Stimulated activated CD4-positive, alpha-beta T cell treated with anti-CD3 and anti-CD28 coated beads, Interleukin-12 subunit alpha, Interleukin-12 subunit beta, amount 100 ng/mL, for 24 hours (primary cell): ENCODE measurements at places on chromosomes 1 and 21.

DNA sequence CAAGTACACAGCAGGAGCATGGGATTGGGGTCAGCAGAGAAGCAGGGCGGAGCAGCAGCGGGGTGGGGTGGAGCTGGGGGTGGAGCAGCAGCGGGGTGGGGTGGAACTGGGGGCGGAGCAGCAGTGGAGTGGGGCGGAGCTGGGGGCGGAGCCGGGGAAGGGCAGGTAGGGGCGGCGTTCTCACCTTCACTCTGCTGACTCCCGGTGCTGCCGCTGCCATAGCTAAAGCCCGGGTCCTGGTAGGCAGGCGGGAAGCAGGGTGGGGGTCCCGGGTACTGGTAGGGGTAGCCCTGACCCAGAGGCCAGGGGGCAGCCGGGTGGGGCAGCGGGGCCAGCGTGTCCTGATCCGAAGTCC, 6.7 kb downstream of the TAS1R3 start:
- DNase-seq, result no peak

DNA sequence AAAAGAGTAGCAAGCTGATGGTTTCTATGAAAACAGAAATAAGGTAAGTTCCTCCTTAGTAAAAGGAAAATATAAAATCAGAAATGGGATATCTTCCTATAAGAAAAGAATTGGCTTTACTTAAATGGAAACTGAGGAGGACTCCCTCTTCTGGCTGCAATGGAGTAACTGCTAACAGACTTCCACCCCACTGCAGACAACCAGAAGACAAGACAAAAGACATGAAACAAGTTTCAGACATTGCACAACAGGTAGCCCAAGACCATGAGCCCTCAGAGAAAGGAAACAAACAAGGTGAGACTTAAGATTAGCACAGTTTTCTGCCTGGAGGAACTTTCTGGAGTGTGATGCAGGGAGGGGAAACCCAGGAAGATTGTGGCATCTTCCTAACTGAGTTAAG, 17.0 kb upstream of the OLFML2B start:
- DNase-seq, result no peak

DNA sequence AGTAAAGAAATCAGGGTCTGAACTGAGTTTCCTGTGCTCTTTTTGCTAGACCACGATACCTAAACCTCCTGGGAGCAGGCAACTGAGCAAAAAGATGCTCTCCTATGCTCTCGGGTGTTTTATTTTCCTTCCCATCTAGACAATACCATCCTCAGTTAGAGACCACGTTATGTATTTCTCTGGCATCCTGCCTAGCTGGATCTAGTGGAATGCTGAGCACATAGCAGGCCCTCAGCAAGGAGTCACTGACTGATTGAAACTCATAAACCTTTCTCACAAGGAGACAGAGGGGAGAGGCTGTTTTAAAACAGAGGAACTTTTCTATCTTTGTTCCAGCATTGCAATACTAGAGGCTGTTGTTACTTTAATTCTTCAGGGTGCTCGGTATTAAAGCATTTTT, 168.0 kb downstream of the CYYR1 start:
- no peak for DNase-seq

GRCh38 chr1:20137604-20138003, 1.5 kb upstream of the PLA2G2F start:
- no peak for DNase-seq

DNA sequence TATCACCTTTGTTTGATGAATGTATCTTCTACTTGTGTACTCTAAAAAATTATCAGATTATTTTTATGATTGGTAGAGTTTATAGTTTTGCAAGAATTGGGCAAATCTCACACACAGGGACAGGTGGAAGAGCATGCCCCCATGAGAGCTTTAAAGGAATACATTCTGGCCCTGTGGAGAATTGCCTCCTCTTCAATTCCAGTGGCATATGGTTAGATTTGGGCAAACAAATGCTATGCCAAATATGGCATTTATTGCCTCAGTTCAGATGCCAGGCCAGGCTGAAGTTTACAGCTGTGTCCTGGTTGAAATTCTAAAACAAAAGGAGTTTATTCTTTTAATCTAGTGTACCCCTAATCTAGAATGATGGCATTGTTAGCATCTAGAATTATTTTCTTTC, 162.4 kb upstream of the CACYBP start:
- DNase-seq, result no peak

GRCh38 chr1:12505639-12506280, 112.2 kb downstream of the DHRS3 start:
- DNase-seq, result no peak

DNA sequence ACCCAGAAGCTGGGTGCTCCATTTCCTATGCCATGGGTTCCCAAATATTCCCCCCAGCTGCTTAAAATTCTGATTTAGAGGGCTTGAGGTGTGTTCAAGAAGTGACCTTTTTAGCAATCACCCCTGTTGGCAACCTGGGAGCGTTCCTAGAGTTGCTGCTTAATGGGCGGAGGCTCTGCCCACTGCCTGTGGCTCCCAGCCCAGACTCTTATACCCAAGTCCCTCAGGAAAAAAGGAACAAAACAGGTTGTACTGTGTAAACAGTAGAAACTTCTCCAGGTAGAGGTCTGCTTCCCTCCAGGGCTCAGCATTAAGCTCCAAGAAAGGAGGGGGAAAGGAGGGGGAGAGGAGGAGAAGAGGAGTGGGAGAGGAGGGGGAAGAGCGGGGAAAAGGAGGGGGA, 14.6 kb upstream of the TENT5C start:
- no peak for DNase-seq

GRCh38 chr1:227901239-227901905, 46.4 kb downstream of the WNT9A start:
- no peak for DNase-seq

DNA sequence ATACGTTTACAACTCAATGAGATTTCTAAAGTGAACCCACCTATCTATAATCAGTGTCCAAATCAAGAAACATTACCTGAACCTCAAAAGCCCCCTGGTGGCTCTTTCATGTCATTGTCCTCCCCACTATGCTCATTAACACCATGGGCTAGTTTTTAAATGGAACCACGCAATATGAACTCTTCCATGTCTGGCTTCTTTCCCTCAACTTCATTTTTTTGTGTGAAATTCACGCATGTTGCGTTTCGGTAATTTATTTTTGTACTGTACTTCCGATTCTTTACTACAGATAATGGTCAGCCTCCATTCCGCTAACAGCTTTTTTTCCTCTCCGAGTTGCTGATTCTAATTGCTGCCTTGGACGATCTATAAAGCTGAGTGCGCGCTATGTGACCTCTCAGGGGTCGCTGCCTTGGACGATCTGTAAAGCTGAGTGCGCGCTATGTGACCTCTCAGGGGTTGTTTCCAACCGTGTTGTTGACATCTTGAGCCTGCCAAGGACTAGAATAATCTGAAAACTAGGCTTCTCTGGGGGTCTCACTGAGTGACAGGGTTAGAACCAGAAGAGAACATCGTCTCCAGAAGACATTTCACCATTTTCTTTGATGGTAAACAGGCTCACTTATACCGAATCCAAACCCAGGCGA, 1.1 kb upstream of the CACYBP start:
- DNase-seq, result no peak

GRCh38 chr1:19387045-19387467, 74.9 kb downstream of the SLC66A1 start:
- DNase-seq, result no peak

DNA sequence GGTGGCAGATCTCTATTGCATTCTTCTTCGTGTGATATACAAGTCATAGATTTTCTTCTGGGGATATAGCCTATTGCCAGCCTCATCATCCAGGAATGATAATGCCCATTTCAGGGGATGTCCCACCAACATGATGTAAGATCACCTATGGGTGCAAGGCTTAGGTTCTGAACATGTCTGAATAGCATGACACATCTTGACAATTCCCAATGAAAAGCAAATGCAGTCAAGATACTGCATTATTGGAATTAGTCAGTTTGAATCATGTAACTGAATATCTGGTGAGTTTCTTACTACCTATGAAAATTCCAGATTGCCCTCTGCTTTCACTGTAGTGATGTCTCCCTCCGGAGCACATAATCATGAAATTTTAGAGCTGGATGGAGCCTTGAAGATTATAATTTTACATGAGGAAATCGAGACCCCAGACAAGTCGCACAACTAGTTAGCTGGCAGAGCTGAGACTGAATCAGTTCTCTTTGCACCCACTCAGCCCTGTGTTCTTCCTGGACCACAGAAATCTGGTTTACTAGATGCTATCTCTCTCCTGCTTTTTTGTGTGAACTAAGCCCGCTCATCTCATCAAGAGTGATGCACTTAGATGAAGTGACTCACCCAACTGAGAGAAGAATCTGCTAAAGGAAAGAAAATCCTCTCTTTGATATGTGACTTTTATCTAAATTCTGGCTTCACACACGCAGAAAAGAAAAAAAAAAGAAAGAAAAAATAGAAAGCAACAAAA, 65.0 kb downstream of the WDR64 start:
- DNase-seq, result no peak

DNA sequence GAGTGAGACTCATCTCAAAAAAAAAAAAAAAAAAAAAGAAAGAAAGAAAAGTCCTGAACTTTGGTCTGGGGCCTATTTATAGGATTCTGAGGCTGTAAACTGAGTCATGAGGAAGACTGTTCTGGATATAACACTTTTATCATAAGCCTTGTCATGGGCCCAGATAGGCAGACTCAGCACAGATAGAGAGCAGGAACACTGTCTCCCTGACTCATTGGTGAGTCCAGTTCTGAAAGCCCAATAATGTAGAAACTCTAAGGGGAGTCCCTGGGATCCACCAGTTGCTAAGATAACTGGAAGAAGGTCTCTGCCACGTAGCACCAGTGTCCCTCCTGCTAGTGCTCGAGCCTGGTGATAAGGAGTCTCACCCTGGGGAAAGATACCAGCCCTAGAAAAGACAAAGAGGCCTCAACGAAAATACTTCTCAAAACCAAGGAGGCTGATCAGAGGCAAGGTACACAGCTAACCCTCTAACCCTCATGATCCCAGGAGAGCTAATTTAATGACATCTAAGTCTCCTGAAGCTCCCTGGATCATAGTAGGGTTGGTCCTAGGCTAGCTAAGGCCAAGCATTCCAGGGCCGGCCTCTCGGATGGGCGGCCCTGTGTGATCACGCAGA, 43.5 kb downstream of the LPAR3 start:
- DNase-seq, result no peak
